ENCODE measurements at places on chromosomes 5 and 9.

GRCh38 chr9:72615931-72616330, 94.5 kb downstream of the TMC1 start:
- no peak for DNase-seq

DNA sequence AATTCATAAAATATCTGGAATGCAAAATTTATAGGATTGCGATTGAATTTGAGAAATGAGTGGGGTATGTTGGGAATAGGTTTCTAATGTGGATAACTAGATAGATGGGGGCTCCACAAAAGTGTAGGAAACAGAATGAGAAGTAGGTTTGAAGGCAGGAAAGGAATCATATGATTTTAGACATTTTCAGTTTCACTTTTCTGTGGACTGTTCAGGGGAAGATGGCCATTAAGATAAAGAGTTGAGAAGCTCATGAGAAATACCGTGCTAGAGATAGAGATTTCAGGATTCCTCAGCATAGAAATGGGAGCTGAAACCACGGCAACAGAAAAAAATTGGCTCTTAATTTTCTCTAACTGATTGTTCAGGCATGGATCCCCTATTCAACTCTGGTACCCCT, 163.4 kb upstream of the CD180 start:
- no peak for DNase-seq

GRCh38 chr9:34396276-34397214, 19.8 kb upstream of the MYORG start:
- no peak for DNase-seq

DNA sequence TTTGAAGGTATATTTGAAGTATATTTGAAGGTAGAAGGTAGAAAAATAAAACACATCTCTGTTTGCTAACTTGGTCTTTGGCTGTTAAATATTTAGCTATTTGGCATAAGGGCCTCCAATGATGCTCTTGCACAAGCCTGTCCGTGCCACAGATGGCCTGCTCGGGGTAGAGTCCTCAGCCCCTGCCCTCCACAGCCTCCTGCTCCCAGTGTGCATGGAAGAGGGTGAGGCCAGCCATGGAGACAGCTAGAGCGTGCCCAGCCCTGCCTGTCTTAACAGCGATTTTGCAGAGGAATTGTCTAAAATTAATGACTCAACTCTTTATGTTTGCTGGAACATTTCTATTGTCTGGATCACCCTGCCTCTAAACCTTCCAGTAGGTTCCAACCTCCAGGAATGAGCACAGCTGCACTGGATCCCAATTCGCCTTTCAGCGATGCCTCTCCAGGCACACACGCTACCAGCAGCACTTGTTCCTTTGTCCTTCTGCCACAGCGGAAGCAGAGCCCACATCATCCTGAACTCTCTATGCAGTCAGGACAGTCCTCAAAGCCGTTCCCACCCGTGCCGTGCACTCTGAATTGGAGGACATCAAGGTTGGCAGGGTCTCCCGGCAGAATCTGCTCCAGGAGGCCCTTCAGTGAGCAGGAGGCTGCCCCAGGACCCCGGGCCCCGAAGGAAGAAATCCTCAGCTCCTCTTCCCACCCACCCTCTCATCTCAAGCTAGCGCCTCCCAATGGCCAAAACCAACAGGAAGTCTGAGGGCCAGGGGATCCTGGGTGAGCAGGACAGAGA, 254.0 kb upstream of the IRX1 start:
- no peak for DNase-seq

GRCh38 chr5:101431201-101431600, 528.1 kb upstream of the ST8SIA4 start:
- peak; percentile 90 for DNase-seq

DNA sequence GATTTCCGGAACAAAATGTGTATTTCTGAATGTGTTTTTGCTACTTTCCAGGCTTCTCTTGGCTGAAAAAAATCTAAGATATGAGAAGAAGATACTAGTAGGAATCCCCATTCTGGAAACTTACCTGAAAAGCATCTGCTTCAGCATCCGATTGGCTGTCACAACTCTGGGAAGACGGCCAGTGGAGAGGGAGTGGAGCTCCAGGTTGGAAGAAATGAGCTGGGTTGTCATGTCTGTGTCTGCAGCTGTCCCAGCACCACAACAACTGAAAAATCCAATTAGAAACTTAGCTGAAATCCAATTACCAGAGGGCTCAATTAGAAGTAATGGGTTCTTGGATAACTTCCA, 3.0 kb downstream of the PSMB7 start:
- DNase-seq = no peak

DNA sequence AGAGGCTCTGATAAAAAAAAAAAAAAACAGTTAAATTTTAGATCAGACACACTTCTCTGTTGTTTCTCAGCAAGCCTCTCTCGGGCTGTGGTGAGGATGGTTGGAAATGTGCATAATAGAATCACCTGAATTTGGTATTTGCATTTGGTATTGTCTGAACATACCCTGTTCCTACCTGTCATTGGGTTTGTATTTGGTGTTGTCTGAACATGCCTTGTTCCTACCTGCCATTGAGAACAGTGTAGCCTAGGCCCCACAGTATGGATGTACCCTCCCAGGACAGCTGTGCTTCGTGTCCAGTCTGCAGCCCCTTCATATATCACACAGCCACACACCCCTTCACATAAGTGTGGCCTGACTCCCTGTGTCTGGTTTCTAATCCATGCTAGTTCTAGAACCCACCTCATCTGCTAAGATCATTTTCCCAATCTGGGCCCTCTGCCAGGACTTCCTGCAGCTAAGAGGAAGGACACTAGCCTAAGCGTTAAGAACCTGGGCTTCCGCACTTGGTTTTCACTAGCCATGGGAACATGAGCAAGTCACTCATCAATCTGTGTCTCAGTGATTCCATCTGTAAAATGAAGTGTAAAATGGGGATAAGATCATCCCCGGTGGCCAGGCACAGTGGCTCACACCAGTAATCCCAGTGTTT, 49.2 kb downstream of the ITGA2 start:
- DNase-seq = no peak

- DNase-seq = no peak
These were observed 39.8 kb upstream of the ANGPTL2 start for GRCh38 chr9:127162046-127162863.

Data from NCI-H524 treated with DMSO at 0.1 percent for 48 hours (cell line).